Lung microvascular endothelial cell (primary cell): ENCODE measurements at places on chromosomes 2 and 18. TPM values are rescaled to one million over a fixed set of nuclear protein-coding genes. Genes with fewer than 3 reads are reported as not detected.

The NEUROD1 gene
- total RNA-seq: not detected in 2 replicates

The BOLL gene
- total RNA-seq: not detected in 2 replicates

- no peak for DNase-seq
Observed at GRCh38 chr2:43345872-43346271, 119.5 kb upstream of the ZFP36L2 start.

DNA sequence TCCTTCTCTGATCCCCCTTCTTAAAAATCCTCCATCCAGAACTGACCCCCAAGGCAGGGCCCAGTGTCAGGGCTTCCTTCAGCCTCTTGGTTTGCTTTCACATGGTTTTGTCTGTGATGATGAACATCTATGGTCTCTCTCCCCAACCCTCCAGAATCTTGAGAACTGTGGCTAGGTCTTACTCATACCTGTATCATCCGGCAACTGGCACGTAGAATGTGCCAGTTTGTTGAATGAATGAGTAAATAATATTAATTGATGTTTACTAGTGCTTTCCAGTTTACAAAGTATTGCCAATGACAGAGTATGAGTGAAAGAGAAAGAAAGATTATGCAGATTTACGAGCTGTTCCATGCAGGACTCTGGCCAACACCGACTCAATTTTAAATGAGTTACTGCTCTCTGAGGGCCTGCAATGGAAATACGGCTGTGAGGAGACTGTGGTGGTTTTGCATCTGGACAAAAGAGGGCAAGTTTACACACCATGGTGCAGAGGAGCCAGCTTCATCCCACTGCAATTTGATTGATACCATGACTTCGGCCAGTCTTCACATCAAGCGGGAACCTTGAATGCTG, 29.9 kb upstream of the TRIB2 start:
- no peak for DNase-seq

GRCh38 chr2:138113871-138114525, 149.7 kb downstream of the HNMT start:
- DNase-seq: no peak

- DNase-seq: peak; percentile 79
Observed at GRCh38 chr2:166057370-166058164, 70.3 kb downstream of the SCN1A start.

- no peak for DNase-seq
Observed at GRCh38 chr2:11161747-11162146, 6.5 kb downstream of the SLC66A3 start.

GRCh38 chr2:647691-648231, 29.4 kb downstream of the TMEM18 start:
- no peak for DNase-seq

DNA sequence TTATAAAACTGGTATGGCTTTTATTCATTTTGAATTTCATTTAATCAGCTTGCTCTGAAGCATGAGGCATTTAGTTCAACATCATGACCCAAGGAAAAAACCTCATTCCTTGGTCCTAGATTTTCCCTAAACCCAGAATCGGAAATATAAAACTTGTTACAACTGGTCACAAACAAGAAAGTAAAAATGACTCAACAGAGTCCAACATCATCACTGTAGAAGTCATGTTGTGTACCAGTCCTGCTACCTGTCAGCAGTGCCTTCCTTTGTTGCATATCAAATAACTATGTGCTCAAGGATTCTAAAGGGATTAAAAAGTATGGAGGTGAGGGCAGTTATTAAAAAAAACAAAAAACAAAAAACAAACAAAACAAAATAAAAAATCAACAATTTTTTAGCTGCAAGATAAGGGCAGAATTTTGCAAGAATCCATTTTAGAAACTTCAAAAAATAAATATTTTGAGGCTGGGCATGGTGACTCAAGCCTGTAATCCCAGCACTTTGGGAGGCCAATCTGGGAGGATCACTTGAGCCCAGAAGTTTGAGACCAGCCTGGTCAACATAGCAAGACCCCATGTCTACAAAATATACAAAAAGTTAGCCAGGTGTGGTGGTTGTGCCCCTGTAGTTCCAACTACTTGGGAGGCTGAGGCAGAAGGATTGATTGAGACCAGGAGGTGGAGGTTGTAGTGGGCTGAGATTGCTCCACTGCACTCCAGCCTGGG, 18.4 kb downstream of the NCKAP1 start:
- no peak for DNase-seq

The ZSCAN30 gene
- total RNA-seq: 5.2 and 6.9 TPM in 2 replicates

GRCh38 chr2:220452561-220452960, 825.1 kb downstream of the SLC4A3 start:
- no peak for DNase-seq

GRCh38 chr2:127932199-127932876, 46.6 kb upstream of the AMMECR1L start:
- peak; percentile 37 for DNase-seq

The INPP5D gene
- 25.7 and 43.5 TPM in 2 replicates for total RNA-seq

GRCh38 chr2:174617120-174617519, 19.5 kb upstream of the WIPF1 start:
- peak; percentile 77 for DNase-seq

- peak; percentile 66 for DNase-seq
Observed at GRCh38 chr18:55861266-55861665, 273.3 kb upstream of the TCF4 start.

The AMER3 gene
- not detected in 2 replicates for total RNA-seq

DNA sequence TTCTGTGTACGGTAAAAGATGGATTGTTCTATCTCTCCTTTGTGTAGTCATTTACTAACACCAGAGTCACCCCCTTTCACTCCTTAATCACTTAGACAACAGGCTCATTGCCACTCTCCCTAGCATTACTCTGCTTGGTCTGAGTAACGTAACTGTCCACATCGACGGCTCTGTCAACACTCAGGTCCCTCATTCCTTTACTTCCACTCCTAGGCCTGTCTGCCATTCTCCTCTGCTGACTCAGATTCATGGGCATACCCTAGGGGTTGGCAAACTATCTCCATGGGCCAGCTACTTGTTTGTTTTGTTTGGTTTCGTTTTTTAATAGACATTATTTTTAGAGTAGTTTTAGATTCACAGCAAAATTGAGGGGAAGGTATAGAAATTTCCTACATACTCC, 243.9 kb downstream of the NR4A2 start:
- DNase-seq: no peak

The SPDYA gene
- 0.20 and 0.22 TPM in 2 replicates for total RNA-seq

The COX5B gene
- total RNA-seq: 459 and 472 TPM in 2 replicates

- DNase-seq: no peak
Observed at GRCh38 chr18:38115201-38115600, 549.6 kb upstream of the CELF4 start.

GRCh38 chr2:241256168-241256545, 59.3 kb downstream of the HDLBP start:
- no peak for DNase-seq

GRCh38 chr2:62118160-62118559, 77.8 kb upstream of the B3GNT2 start:
- peak; percentile 79 for DNase-seq

The TUBA3D gene
- not detected in 2 replicates for total RNA-seq

The BCL11A gene
- 0.40 and 0.65 TPM in 2 replicates for total RNA-seq

GRCh38 chr2:191857259-191857805, 10.4 kb upstream of the CAVIN2 start:
- DNase-seq: peak; percentile 97

GRCh38 chr2:29305762-29306161, 190.5 kb downstream of the CLIP4 start:
- no peak for DNase-seq

DNA sequence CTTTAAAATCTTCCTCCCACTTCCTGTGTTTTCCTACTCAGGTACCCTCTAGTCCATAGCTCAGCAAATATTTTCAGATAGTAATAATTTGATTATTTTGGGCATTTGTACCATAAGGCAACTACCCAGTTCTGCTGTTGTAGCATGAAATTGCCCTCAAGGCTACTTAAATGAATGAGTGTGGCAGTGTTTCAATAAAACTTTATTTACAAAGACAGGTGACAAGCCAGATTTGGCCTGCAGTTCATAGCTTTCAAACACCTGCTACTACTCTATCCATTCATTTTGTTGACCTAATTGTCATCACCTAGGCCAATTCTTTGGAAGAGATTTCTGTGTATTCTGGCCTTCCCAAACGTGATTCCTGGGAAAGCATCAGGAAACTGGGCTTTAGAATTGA, 28.9 kb downstream of the NYAP2 start:
- DNase-seq: no peak

The RAX gene
- not detected in 2 replicates for total RNA-seq

- DNase-seq: no peak
Observed at GRCh38 chr2:196182439-196183171, 11.2 kb upstream of the STK17B start.

The CPO gene
- not detected in 2 replicates for total RNA-seq

DNA sequence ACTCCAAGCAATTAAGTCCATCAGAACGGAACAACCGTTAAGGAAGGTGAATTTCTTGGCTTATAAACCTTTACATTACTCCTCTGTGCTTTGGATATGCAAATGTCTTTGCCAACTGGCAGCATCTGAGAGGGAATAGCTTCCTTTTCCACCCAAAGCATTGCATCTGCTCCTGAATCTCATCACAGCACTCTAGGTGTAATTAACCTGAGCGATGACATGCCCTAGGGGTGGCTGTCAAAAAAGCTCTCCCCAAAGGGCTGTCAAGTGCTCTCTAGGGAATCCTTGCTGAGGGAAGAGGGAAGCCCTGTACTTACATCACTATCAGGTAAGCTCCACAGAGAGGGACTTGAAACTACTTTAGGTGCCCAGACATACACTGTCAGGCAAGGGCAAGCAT, 5.5 kb upstream of the SMARCAL1 start:
- no peak for DNase-seq

The DSEL gene
- 5.7 and 7.3 TPM in 2 replicates for total RNA-seq

The FARSB gene
- 5.4 and 8.1 TPM in 2 replicates for total RNA-seq

- no peak for DNase-seq
Observed at GRCh38 chr2:1603059-1603458, 141.3 kb downstream of the PXDN start.

GRCh38 chr18:55839343-55839742, 251.4 kb upstream of the TCF4 start:
- DNase-seq: no peak

The DSC3 gene
- total RNA-seq: under 0.01 and 0.22 TPM in 2 replicates

DNA sequence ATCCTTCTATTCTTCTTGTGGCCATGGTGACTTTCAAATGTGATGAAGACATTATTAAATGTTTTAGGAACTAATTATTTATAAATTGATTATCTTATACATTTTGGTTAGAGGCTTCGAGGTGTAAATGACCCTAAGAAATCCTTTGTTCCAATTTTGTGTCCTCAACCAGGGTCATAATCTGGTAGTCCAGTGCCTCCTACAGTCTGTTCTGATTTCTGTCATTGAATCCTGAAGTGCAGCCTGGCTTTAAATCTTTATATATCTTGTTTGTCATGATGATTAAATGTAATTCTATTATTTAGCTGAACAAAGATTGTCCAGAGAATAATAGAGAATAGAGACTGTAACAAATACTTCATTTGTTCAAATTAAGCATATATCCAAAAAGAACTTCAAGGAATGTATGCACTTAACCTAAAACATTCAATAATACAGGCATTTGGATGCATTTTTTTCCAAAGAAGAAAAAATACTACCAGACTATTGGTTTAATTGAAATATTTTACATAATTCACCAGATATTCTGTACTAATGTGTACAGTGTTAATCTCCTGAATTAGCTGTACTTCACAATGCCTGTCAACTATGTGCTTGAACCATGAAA, 89.8 kb downstream of the PRPF40A start:
- DNase-seq: peak; percentile 63

GRCh38 chr2:138403431-138403927, 98.1 kb upstream of the SPOPL start:
- DNase-seq: no peak

The STON1 gene
- 1.2 and 2.0 TPM in 2 replicates for total RNA-seq

DNA sequence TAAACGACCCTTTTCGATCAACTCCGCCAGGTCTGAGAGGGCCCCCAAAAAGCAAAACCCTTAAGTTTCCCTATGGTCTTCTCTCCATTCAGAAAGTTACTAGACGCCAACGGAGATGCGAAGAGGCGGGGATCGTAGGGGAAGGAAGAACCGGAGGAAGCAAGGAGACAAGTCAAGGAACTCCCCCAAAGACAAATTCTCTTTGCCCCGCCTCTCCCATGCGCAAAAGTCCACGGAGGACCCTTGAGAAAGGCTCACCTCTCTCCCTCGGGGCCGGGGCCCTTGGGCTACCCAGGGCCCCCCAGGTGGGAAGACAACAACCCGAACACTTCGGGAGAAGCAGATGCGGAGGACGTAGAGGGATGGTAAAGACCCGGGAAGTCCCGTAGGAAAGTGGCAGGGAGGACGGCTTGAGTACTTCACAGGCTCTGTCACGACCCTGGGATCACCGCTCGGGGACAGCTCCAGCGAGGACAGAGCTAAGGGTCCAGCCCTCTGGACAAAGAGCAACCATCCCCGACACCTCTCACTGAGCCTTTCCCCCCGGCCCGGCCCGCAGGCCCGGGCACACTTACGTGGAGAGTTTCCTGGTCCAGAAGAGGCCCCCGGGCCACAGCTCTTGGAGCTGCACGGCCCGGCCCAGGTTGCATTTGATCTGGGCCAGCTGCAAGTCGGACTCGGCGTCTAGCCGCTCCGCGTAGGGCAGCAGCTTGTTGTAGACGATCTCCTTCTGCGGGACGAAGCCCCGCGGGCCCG, 647 bp downstream of the PSME4 start:
- DNase-seq: peak; percentile 54

DNA sequence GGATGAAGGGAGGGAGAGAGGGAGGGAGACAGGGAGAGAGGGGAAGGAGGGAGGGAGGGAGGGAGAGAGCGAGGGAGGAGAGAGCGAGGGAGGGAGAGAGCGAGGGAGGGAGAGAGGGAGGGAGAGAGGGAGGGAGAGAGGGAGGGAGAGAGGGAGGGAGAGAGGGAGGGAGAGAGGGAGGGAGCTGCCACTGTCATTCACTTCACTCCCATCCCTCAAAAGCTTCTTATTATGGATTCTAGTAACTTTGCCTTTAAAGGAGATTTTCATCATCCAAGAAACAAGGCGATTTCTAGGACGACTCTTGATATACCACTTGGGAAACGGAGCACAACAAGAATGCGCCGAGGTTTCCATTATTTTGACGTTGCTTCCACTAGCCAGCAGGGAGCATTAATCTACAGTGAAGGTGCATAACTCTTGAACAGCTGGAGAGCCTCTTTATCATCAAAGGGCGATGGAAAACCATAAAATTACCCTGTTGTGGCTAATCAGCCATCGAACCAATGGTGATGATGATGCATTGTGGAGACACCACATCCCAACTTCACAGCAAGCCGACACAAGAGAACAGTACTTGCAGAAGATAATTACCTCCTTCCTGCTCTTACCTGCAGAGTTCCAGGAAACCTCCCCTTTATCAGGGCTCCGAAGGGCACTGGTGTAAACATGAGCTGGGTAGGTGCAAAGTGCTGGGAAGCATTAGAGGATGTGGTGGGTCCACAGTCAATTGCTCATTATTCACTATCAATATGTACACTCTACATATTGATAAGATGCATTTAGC, 130.5 kb downstream of the EIPR1 start:
- DNase-seq: no peak

- DNase-seq: no peak
Observed at GRCh38 chr2:60094450-60094929, 459.0 kb downstream of the BCL11A start.

DNA sequence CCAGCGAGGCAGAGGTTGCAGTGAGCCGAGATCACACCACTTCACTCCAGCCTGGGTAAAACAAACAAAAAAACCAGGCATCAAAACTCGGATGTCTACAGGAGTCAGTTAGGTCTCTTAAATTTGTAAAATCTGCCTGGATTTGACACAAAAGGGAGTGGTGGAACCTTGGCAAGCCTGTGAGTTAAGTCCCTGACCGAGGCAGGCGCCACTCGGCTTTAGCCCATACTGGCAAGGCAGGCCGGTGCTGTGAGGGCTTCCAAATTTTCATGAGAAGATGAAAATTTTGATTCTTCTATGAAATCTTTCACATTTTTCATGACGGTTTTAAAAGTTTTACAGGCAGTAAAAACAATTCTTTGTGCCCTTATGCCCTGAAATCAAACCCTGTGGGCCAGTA, 165.8 kb downstream of the FMNL2 start:
- DNase-seq: no peak

The SLC4A3 gene
- total RNA-seq: under 0.01 and 0.22 TPM in 2 replicates
